CD4-positive, alpha-beta T cell treated with Interferon gamma for 1 hour (primary cell): ENCODE measurements at places on chromosomes 2 and 18.

DNA sequence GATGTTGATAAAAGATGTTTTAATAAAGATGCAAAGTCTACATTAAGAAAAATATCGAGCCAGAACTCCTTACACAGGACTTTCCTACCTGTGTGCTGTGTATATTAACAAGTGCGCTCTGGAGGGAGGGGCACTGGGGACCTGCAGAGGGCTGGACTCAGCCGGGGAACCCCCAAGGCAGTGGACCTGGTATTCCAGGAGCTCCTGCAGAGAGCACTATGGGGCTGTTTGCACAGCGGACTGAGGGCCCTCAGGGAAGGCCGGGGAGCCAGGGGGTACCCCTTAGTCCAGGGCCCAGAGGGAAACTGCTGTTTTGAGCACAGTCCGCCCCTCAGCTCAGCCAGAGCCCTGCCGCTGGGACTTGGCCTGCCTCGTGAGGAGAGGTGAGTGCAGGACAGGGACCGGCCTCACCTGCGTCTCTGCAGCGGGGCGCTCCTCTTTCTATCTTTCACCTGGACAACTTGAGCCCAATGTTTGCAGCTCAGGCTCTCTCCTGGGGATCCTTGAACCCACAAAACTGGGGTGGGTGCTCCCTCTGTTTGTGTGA lies 168.4 kb downstream of the ARL4C start:
- DNase-seq: no peak

DNA sequence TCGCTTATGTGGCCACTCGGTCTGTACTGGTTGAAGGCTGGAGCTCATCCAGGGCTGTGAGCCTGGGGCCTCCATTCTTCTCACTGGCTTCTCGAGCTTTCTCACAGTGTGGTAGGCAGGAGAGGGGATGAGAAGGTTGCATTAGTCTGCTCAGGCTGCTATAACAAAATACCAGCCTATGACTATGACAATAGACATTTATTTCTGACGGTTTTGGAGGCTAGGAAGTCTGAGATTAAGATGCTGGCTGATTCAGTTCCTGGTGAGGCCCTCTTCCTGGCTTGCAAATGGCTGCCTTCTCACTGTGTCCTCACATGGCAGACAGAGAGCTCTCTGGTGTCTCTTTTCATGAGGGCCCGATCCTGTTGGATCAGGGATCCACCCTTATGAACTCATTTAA lies 6.2 kb upstream of the STK25 start:
- no peak for DNase-seq

DNA sequence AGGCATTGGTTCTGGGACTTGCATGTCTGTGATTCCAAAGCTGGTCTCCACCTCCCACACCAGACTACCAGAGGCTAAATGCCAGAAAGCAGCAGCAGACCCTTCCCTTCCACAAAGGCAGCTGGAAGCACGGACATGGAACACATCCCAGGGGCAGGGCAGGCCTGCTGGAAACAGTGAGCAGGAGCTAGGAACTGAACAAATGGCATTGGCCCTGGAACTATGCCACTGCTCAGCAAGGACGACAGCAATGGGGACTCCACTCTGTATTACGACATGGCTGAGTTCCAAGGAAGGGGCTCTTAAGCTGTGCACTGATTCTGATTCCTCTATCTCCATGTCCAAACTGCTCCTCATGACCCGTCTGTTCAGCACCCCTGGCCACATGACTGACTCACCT lies 77.8 kb upstream of the TFCP2L1 start:
- DNase-seq: no peak

DNA sequence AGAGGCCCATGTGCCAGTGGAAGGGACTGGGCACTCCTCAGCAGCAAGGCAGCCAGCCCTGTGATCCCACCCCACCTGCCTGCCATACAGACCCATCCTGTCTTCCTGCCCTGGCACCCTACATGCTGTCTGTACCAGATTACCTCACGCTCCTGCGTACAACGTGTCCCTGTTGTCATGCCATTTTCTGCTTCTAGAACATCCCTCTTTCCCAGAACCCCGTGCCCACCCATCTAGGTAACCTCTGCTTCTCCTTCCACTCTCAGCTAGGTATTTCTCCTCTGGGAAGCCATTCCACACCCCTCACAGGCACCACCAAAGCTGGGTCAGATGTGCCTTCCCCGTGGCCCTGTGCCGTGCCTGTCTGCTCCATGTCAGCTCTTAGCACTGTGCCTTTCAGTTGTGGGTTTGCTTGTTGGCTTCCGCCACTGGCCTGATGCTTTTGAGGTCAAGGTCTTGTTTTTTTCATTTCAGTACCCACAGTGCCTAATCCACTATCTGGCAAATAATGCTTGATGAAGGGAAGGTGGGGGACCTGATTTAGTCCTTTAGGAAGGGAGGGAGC lies 71.7 kb upstream of the ALPP start:
- DNase-seq: no peak

- DNase-seq: no peak
Measured at GRCh38 chr2:168211664-168212163, 35.7 kb downstream of the STK39 start.

- no peak for DNase-seq
Measured at GRCh38 chr2:128195435-128195984, 104.5 kb downstream of the UGGT1 start.

- no peak for DNase-seq
Measured at GRCh38 chr18:69559604-69560003, 158.9 kb downstream of the DOK6 start.

DNA sequence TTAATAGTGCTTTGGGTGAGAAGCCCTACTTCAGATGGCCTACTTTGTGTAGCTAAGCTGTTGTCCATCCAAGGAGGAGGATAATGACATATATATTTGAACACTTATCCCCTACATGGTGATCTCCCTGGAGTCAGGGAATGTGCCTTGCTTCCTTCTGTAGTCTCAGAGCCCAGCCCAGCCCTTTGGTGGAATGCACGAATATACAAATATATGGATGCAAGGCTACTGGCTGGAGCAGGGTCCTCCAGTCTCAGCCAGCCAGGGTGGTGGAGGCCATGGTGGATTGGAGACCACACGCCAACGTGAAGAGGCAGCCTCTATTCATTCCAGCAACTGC lies 150.6 kb upstream of the RIOK3 start:
- no peak for DNase-seq

DNA sequence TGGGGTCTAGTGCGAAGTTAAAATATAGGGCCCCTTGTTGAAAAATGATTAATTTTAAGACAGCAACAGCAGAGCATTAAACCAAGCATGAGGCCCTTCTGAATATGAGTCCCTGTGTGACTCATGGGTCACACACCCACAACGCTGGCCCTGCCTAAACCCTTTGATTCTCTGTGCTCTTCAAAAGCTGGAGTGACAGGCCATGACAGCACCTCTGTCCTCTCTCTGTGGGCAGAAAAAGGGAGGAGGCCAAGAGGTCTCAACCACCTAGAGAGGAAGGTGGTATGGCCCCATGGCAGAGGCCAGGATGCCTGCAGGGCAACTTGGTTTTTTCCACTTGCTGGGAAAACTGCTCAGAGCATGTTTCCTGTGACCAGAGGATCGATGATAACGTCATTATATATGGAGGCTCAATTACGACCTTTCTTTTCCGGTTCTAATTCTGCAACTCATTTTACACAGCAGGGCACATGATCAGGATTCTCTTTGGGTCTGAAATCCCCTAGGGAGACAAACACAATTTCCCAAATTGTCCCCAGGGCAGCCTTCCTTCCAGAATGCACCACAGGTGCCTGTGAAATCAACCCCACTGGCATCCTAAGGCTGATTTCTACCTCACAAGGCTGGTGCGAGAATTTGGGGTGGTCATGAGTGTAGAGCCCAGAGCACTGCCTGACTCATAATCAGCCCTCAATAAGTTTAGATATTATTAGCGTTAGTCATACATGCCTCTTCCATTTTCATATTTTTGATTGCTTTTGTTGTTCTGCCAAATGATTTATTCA lies 102.0 kb upstream of the PPP1CB start:
- no peak for DNase-seq

GRCh38 chr2:38524580-38524979 lies 78.1 kb downstream of the HNRNPLL start:
- no peak for DNase-seq

- no peak for DNase-seq
Measured at GRCh38 chr2:82237994-82238662, 1933.6 kb upstream of the LRRTM1 start.

DNA sequence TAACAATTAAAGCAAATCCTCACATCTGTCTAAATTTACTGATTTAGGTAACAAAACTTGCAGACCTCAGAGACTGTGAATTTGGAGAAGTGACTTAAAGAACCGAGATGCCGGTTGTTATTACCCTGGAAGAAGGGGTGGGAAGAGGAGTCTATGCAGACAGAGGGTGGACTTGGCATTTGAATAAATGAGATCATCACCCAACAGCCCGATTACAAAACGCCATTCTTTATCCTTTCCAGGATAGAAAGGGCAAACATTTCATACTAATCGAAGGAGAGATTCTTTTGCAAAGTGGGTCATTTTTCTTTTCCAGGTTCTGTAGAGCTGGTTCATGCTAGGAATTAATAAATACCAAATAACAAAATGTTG lies 73.1 kb upstream of the TPO start:
- no peak for DNase-seq
